ENCODE measurements at places on chromosomes 7 and 10.

DNA sequence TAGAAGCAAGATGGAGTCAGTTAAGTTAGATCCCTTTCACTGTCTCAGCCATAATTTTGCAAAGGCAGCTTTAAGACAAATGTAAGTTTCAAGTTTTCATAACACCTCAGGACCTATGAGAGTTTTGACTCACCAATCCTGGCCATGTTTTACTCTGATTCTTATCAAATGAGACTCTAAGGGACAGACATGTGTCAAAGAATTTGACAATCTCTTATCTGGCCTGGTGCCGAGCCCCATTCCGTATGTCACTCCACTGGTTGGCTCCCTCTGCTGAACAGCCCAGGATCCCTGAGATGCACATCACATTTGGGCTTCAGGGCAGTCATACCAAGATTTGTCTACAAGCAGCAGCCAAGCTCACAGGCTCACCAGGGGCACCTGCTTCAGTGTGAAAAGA, 187.6 kb upstream of the STK17A start:
- DNase-seq: no peak

GRCh38 chr7:111803015-111803758, 240.9 kb upstream of the IMMP2L start:
- peak; percentile 16 for DNase-seq

DNA sequence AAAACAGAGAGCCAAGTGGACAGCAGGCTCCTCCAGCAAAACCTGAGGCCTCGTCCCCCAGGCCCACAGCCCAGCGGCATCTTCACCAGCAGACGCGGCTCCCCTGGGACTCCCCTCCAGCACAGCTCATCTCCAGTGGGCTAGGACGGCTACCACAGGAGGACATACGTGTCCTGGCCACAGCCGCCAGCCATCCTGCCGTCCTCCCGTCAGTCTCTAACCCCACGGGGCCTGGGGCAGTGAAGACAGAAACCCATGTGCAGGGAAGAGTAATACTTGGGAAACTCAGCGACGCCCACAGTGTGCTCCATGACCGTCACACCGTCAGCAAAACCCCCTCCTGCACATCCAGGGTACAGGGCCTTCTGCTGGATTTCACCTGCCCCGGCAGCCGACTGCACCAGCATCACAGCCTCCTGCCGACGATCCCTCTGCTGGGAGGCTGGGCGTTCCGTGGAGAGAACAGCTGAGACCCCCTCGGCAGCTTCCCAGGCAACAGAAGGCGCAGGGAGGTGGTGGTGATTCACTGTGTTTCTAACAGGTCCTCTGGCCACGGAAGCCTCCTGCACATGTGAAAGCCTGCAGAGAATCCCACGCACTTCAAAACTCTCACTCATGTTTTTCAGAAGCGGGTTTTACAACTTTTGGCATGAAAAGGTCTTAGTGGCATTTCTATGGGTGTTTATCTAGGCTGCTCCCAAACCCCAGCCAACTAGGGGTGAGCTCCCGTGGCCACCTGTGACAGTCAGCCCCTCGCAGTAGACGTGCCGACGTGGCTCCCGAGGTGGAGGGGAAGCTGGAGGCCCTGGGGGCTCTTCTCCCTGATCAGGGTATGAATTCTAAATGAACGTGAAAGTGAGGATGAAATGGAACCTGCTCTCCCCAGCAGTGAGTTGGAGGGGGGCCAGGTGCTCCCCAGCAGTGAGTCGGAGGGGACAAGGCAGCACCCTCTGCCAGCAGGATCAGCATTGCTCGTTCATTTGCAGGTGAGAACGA, 513.5 kb downstream of the PTPRN2 start:
- no peak for DNase-seq

- DNase-seq: no peak
These were observed 14.9 kb downstream of the PFKFB3 start for GRCh38 chr10:6217611-6218010.

GRCh38 chr7:142445019-142445686, 187.3 kb upstream of the PRSS58 start:
- no peak for DNase-seq

Data from retinal pigment epithelial cell (primary cell).